ENCODE measurements at places on chromosomes 4 and X.
A peak's percentile ranks its signal among the peaks of the same experiment; 100 is the strongest.

DNA sequence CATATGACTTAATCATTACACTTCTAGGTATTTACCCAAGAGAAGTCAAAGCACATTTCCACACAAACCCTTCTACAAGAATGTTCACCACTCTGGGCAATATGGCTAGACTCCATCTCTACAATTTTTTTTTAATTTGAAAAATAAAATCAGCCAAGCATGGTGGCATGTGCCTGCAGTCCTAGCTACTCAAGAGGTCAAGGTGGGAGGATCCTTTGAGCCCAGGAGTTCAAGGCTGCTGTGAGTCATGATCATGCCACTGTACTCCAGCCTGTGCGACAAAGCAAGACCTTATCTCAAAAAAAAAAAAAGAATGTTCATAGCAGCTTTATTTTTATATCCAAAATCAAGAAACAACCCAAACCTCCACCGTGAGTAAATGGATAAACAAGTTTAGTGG is 70.3 kb upstream of the MBNL3 start:
- DNase-seq: no peak

DNA sequence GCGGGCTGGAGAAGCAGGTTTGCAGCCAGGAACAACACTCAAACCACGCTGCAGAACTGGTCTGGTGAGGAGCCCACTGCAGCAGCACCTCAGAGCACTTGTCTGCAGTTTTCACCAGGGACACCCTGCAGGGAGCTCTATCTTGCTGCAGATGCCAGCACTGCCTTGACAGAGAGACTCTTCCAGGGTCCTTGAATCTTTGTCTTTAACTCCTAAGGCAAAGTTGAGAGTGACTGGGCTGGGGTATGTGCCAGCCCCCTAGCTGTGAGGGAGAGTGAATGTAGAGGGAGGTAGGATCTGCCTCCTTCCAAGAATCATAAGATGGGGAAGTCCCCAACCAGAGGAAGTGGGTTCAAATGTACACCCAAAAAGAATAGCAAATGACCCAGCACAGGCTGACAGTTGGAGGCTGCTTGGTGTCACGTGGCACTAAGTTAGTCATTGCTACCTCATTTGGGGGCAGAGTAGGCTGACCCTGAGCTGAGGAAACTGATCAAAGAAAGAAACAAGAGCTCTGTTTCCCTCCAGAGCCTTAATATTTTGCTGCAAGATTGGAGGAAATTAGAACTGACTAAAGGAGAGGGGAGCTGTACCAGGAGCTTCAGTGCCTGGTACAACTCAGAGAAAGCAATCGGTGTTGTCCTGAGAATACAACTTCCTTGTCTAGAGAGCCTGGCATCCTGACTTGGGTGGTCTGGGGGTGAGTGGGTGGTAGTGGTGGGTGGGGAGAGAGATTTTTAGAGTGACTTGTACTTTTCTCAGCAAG is 28.2 kb upstream of the HUWE1 start:
- peak; percentile 64 for DNase-seq

DNA sequence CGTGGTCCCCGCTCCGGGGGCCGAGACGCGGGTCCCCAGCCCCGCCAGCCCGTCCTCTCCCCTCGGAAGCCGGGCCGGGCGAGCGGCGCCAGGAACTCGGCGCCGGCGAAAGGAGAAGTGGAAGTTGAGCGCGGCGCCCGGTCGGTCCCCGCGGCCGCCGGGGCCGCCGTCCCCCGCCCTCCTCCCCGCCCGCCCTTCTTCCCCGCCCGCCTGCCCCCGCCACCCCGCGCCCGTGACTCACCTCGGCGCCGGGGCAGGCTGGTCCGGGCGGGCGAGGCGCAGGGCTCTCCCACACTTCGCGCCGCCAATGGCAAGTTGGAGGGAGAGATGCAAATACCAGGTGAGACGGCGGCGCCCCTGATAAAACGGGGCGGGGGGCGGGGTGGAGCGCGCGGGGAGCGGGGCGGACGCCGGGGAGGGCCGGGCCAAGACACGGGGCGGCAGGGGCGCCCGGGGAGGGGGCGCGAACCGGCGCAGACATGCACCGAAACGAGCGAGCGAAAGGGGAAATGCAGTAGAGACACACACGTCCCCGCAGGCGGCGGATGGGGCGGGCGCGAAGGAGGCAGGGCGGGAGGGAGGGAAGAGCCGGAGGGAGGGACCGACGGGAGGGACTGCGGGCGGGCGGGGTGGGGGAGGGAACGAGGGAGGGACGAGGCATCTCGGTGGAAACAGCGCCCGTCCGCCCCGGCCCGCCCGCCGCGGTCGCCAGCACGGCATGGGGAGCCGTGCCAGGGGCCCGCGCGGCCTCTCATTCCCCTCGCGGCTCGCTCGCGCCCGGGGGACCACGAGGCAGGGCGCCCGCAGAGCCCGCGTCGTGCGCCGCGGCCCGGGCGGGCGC is at the start of gene ELF4:
Gene ELF4 (minus strand): TSS at position 119 of the 841 bp plus-strand sequence. CDS start 29,167 bp downstream, outside the sequence.
- DNase-seq: peak; percentile 59

DNA sequence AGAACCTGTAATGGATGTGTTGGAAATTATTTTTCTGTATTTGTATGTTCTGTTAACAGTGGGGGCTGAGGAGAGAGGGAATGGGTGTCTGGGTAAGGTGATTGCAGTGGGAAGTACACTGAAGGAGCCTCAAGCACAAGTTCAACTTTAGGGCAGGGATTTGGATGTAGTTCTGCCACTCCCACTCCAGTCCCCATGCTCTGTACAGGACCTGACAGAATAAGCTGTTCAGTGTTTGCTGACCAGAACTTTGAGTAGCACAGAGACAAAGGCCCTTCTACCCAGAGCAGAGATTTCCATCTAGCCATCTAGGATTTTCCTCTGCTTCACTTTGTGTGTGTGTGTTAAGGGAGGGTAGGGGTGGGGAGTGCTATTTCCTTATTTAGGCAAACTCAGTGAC is 49.2 kb downstream of the VSIG4 start:
- DNase-seq: no peak

- DNase-seq: no peak
Measured at GRCh38 chr4:186307497-186307896, 41.5 kb downstream of the F11 start.

DNA sequence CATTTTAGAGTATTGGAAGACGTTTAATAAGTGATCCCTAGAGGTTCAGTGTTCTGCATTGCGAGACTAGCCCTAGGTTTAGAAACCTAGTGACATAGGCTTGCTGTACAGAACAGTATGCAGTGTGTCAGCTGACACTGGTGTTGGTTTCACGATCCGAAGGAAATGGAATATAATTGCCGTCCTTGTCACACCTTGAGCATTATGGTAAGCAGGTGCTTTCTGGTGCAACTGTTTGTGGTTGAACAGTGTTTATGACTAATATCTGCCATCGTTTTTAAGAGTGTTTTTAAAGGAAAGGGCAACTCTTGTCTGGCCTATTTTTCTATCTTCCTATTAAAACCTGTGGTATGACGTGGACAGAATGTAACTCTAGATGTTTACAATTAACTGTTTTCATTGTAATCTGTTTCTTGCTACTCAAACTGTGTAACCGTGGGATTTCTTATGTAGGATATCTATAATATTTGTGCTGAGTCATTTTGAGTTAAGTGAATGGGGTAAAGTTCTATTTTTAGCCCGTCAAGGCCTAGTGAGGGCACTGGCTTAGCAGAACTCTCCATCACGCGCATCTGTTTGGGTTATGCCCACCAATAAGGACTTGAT is 53.8 kb upstream of the TBC1D14 start:
- DNase-seq: peak; percentile 52

GRCh38 chr4:164251257-164251656 is 502.7 kb upstream of the SMIM31 start:
- DNase-seq: no peak

- DNase-seq: no peak
Measured at GRCh38 chr4:101071241-101071640, 276.1 kb downstream of the PPP3CA start.

DNA sequence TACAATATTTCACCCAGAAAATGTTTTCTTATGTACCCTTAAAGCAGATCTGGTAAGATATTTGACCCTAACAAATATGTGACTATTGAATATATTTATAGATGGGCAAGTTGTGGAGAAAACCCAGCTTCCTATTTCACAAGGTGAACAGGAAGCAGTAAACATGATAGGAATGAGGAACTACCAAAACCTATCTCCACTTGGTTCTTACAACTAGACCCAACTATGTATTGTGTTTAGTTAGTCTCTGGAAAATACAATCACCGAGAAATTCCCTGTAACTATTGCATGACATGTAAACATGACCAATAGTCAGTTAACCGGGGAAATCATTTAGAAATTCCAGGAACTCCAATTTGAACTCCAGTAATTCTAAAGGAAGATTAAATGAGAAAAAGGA is 8.4 kb upstream of the RXFP1 start:
- no peak for DNase-seq

GRCh38 chr4:89509708-89510281 is 202.2 kb upstream of the GPRIN3 start:
- DNase-seq: no peak

DNA sequence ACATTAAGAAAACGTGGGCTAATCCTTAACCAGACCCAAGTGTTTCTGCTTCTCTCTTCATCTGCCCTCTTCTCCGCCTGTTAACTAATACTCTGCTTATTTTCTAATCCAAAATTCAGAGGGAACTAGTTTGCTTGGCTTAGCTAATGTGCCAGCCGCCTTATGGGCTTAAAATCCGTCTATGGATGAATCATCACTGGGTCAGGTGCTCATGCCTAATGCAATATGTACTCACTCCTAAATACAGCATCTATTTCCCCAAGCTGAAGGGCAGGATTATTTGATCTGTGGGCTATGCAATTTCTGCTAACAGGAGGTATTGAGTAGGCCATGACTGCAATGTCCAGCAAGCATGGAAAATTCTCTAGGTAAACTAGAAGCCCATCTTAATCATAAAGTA is 12.4 kb downstream of the DYNLT3 start:
- DNase-seq: no peak
